ENCODE measurements at places on chromosomes 2 and 18. TPM values are rescaled to one million over a fixed set of nuclear protein-coding genes. Genes with fewer than 3 reads are reported as not detected.

TMEM163 gene
- not detected for total RNA-seq

DNA sequence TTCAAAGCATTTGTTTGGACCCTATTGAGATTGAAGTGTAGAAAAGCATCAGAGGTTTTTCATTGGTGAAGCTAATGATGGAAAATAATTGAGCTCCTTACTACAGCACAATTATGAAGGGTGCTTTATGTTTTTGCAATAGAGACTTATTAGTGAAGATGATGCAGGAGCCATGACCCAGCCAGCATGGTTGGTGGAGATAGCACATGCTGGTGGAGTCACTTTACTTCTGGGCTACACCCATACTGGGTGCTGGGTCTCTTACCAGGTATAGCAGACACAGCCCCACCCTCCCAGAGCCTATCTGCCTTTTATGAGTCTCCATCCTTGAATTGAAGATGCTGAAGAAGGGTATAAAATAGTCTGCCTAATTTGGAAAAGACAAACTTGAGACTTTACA is 3.6 kb downstream of the ACP1 start:
- no peak for DNase-seq

DNA sequence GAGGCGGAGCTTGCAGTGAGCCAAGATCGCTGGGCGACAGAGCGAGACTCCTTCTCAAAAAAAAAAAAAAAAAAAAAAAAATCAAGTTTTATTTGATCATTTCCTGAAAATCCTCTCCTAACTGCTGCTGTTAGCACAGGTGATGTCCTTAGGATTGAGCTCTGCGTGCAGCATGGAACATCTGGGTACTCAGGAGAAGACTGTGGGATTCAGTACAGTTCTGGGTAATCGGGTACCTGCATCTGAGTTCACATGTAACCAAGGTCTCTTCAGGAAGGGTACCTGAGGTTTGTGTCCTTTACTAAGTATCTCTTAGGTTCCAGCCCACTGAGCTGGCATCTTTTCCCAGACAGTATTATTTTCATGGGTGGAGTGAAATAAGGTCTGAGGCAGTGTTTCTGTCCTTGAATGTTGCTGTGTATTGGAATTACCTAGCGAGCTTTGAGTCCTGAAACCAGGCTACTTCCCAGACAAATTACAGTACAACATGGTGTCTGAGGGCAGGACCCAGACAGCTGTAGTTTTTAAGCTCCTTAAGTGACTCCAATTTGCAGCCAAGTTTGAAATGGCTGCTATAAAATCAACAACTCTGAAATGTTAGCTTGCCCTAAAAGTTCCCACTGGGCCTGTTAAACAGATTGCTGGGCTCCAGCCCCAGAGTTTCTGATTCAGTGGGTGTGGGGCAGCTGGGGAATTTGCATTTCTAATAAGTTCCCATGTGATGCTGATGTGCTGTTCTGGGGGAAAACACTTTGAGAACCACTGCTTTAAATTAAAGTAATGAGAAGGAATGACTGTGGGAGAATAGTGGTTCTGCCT is 120.5 kb downstream of the PMAIP1 start:
- no peak for DNase-seq

GRCh38 chr2:88481691-88482336 is 29.3 kb upstream of the FOXI3 start:
- no peak for DNase-seq

SLC38A11 gene
- total RNA-seq, result not detected

GRCh38 chr2:118003396-118003824 is 10.5 kb downstream of the CCDC93 start:
- DNase-seq, result peak; percentile 78

GRCh38 chr18:41744421-41745030 is 210.5 kb upstream of the PIK3C3 start:
- DNase-seq, result no peak

- DNase-seq, result no peak
Measured at GRCh38 chr18:63132819-63133200, 186.8 kb downstream of the BCL2 start.

DNA sequence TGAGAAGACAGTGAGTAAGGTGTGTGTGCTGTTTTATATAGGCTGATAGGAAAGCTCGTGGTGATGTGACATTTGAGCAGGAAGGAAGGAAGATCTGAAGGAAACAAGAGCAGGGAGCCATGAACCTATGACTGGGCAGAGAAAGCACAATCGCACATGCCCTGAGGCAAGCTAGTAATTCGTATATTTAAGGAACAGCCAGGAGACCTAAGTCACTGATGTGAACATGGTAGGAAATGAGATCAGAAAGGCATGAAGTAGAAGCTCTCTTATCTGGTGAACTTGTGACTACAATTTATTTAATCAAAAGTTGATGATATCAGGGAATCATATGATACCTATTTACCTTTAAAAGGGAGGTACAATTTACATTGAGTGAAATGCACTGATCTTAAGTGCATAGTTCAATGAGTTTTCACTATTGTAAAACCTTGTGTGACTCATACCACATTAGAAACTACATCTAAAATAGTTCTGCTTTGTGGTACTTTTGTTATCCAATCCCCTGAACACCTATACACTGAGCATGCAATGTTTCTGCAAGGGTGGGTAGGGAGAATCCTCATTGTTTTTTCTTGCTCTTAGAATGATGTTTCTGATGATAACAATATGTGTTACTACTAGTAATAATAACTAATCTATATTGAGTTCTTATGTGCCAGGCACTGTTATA is 67.5 kb downstream of the GALNT13 start:
- DNase-seq, result no peak

DNA sequence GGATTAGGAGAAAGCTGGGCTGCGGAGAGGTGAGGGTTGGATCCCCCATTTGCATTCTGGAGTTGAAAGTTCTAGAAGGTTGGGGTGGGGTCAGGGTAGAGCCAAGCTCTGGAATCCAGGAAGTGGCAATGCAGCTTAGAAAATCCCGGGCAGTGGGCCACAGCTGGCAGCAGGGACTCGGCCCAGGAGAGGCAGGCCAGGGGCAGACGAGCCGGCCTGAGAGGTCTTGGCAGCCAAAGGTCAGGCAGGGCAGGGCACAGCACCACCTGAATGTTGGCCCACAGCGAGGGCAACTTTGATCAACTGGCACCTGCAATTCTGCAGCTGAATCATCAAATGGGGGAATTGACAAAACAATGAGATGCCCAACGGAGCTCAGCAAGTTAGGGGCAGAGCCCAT is 139.2 kb downstream of the INHBB start:
- no peak for DNase-seq

SOX11 gene
- total RNA-seq, result not detected

GRCh38 chr18:74175658-74176057 is 27.3 kb downstream of the TIMM21 start:
- no peak for DNase-seq

EDAR gene
- 0.87 TPM for total RNA-seq

PRKD3 gene
- 9.3 TPM for total RNA-seq

- no peak for DNase-seq
Measured at GRCh38 chr2:7886666-7887065, 795.2 kb upstream of the ID2 start.
